GM13976 (cell line): ENCODE measurements at places on chromosomes 11 and 22.

DNA sequence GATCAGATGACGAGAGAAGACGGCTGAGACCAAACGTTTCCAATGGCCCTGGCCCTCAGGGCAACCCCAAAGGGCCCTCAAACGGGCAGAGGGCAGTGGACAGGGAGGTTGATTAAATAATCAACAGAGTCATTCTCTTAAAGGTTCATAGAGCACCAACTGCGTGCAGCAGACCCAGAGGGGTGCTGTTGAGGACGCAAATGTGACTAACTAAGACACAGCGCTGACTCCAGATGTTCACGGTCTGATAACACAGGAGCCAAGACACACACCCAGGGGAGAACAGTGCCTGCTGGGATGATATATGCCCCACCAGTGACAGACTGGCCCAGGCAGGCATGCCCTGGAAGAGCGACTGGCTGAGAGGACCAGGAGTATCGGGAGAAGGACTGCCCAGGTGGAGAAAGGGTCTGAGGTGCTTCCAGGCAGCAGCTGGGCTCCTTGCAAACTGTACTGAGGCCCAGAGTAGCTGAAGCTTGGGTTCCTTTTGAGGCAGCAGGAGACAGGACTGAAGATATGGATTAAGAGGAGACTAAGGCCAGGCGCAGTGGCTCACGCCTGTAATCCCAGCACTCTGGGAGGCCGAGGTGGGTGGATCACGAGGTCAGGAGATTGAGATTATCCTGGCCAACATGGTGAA is 7.7 kb downstream of the VWCE start:
- no peak for DNase-seq

DNA sequence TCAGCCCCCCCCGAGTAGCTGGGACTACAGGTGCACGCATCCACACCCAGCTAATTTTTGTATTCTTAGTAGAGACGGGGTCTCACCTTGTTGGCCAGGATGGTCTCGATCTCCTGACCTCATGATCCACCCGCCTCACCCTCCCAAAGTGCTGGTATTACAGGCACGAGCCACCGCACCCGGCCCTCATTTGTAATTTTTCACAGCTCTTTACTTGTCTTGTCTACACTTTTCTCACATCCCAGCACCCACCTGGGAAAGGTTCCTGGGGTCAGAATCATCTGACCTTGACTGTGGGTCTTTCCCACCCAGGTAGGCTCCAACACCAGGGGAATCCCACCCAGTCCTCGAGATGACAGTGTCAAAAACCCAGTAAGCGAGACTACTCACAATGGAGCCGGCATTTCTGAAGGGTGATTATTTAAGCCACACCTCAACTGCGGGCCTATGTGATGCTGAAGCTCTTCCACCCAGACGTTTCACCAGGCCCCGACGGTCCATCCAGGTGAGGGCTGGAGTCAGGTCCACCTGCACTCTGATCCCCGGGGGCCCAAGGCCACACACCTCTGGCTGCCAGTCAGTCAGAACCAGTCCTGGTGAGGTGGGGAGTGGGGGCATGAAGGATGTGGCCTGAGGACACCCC is 23.4 kb downstream of the CELSR1 start:
- DNase-seq: no peak

DNA sequence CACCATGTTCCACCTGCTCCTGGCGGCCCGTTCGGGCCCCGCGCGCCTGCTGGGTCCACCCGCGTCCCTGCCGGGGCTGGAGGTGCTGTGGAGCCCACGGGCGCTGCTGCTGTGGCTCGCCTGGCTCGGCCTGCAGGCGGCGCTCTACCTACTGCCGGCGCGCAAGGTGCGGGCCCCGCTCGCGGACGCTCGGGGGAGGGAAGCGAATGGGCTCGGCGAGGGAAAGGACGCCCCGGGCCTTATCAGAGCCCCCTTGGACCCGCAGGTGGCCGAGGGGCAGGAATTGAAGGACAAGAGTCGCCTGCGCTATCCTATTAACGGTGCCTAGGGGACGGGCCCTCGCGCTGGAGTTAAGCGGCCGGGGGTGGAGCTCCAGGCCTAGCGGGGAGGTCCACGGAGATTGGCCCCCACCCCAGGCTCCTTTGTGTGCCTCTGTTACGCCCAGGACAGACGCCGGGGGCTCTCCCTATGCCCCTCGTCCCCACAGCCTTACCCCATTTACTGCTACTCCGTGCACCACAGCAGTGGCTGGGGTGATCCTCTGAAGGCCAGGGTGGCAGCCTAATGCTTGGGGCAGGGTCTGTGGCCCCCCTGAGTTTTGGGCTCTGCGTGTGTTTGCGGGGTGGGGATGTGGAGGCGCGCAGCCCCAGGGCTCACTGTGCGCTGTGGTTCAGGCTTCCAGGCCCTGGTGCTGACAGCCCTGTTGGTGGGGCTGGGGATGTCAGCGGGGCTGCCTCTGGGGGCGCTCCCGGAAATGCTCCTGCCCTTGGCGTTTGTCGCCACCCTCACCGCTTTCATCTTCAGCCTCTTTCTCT is 1.1 kb downstream of the TM7SF2 start:
- DNase-seq: peak; percentile 83

DNA sequence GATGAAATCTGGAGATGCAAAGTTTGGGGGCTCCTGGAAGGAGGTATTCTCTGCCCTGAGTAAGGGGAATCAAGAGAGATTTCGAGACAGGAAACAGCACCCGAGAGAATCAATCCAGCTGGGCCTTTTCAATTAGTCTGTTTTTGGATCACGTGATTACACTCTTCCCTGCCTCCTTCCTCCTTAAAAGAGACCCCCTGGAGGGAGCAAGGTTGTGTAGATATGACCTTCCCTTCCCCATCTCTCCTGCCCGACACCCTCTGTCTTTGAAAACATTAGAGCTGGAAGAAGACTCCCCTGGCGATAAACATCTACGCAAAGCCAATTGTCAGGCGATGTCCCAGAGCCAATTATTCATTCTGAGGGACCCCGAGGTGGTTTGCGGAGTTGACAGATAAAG is 407.9 kb downstream of the MIAT start:
- no peak for DNase-seq

DNA sequence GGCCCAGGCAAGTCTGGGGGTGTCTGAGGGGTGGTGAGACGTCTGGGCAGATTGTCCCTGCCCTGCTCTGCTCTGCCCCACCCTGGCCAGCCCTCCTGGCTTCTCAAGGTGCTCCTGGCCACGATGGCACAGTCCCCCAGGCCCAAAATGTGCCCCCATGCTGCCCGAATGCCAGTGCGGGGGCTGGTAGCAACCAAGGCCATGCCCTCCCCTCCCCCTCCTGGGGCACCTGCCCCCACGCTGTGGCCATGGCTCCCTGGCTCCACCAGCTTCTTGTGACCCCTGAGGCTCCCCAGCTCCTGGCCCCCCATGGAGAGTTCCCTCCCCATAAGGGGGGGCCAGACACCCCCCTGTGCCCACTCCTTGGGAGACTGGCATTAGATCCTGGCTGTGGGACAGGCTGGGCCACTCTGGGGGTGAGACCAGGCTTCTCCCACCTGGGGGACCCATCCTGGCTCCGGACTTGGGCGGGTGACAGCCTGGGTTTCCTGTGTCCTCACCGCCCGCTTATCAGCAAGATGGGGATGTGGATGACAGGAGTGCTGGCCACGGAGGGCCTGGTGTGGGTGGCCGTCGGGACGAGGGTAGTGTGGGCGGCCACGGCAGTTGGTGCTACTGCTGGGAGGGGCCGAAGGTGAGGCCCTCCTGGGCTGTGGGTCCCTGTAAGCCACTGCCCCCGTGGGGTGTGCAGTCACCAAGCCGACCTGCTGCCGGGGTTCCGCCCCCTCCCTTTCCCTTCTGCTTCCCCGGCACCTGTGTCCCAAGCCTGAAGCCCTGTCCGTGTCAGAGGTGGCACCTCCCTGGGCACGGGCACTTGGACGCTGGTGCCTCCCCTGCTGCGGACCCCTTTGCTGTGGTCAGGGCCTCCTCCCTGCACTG is 15.9 kb upstream of the MUC6 start:
- no peak for DNase-seq

GRCh38 chr11:102494216-102494615 is 36.3 kb downstream of the MMP7 start:
- DNase-seq: no peak

DNA sequence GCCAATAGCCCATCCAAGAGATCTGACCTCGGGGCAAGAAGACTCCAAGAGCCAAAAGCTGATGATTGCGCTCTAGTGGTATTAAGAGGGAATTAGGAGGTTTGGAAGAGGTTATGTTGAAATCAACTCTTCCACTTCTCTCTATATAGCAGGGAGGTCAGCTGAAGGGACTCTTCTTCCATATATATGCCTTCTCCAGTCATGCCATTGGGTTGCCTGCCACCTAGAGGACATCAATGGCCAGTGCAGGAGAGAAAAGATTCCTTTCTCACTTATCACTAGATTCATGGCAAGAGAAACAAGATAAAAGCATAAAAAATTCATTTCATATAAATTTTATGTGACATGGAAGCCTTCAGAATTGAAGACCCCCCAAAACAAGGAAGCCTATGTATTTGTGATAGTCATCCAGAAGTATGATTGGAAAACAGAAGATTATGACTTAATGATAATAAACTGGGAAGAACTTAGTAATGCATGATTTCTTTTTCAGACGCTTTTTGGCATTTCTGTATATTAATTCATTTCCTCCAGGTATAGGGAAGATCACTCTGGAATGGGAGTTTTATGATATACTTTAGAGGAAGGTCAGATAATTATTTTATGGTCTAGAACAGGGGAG is 435.1 kb upstream of the DDI1 start:
- peak; percentile 28 for DNase-seq

GRCh38 chr22:24485608-24486007 is 9.5 kb upstream of the UPB1 start:
- peak; percentile 43 for DNase-seq
